ENCODE measurements at places on chromosomes 13 and 19. TPM values are rescaled to one million over a fixed set of nuclear protein-coding genes. Genes with fewer than 3 reads are reported as not detected.

The KDELR1 gene
- total RNA-seq = 198 TPM

The PPP1R37 gene
- total RNA-seq = 33.6 TPM

The IFI30 gene
- 28.0 TPM for total RNA-seq

The DKKL1 gene
- 2.3 TPM for total RNA-seq

The AMH gene
- 70.2 TPM for total RNA-seq

The CACNG6 gene
- 2.0 TPM for total RNA-seq

The C1QTNF9 gene
- total RNA-seq = not detected

The PRDX2 gene
- 485 TPM for total RNA-seq

The LHB gene
- total RNA-seq = not detected

The PROZ gene
- not detected for total RNA-seq

GRCh38 chr13:48411147-48411794 lies 1.6 kb downstream of the LPAR6 start:
- no peaks in the 10 kb centered on the region for H3K27me3 ChIP-seq
- H3K27ac ChIP-seq = no peak overlapping the region
- peaks cover 9% of the 10 kb centered on the region for H3K36me3 ChIP-seq
- no peaks in the 10 kb centered on the region for H3K4me1 ChIP-seq
- peak overlapping the region; percentile 66 for H3K4me3 ChIP-seq

DNA sequence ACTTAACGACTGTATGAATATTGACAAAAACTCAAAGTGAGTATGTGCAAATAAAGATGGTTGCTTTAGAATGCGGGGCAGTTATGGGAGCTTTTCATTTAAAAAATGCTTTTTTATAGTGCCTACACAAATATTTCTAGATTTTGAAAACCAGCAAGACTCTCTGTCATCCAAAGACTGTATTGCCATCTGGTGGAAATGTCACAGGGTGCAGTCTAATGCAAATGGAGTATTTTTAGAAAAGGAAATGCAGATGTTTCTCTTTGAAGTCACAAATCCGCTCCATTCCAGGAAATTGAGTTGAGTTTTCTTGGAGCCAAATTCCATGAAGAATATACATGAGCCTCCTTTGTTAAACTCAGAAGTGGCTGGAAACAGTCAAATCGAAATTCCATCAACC lies 2.3 kb upstream of the C1QTNF9B start:
- no peak for DNase-seq
- H3K4me3 ChIP-seq = no peak overlapping the region
- H3K36me3 ChIP-seq = no peaks in the 10 kb centered on the region
- H3K27ac ChIP-seq = no peak overlapping the region

DNA sequence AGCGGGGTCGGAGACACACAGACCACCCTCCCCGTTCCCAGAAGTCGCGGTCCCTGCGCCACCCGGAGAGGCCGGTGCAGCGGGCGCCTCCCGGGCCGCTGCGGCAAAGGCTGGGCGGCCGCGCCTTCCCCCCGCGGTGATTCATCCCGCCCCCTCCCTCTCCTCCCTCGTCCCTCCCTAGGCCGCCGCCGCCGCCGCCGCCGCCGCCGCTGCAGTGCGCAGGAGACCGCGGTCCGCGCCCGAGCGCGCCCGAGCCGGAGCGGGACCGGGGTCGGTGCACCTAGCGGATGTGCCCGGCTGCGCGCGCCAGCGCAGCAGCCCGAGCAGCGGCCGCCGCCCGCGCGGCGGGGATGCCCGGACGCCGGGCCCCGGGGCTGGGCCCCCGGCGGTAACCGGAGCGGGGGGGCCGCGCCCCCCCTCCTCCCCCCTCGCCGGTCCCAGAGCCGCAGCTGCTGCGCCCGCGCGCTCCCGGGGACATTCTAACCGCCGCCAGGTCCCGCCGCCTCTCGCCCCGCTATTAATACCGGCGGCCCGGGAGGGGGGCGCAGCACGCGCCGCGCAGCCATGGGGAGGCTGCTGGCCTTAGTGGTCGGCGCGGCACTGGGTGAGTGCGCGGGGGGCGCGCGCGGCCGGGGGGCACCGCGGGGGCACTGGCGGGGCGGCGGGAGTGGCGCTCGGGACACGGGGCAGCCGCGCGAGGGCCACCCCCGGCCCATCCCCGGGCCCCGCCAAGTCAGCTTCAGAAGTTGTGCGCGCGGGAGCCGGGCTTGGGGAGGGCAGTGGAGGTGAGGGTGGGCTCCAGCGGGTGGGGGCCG lies at the start of gene SCN1B:
Gene SCN1B (plus strand): TSS at position 214 of the 815 bp plus-strand sequence. CDS start 351 bp downstream, at position 565.
- H3K4me1 ChIP-seq = no peaks in the 10 kb centered on the region
- peak; percentile 63 for DNase-seq
- peaks cover 14% of the 10 kb centered on the region for H3K36me3 ChIP-seq

DNA sequence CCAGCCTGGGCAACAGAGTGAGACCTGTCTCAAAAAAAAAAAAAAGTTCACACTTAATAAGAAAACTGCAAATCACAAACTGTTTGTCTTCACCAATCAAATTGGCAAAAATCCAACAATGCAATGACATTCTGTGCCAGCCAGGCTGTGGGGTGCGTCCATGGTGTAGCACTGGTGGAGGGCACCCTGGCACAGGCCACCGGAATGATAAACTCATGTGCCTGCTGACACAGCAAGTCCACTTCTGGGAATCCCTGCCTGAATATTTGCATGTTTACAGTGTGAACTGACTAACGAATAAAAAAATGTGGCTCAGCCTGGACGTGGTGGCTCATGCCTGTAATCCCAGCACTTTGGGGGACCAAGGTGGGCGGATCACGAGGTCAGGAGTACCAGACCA lies 1.6 kb upstream of the LRRC25 start:
- H3K27ac ChIP-seq = no peak overlapping the region
- H3K4me3 ChIP-seq = no peak overlapping the region
- no peak for DNase-seq
- no peaks in the 10 kb centered on the region for H3K36me3 ChIP-seq
- H3K27me3 ChIP-seq = no peaks in the 10 kb centered on the region
- no peaks in the 10 kb centered on the region for H3K4me1 ChIP-seq

DNA sequence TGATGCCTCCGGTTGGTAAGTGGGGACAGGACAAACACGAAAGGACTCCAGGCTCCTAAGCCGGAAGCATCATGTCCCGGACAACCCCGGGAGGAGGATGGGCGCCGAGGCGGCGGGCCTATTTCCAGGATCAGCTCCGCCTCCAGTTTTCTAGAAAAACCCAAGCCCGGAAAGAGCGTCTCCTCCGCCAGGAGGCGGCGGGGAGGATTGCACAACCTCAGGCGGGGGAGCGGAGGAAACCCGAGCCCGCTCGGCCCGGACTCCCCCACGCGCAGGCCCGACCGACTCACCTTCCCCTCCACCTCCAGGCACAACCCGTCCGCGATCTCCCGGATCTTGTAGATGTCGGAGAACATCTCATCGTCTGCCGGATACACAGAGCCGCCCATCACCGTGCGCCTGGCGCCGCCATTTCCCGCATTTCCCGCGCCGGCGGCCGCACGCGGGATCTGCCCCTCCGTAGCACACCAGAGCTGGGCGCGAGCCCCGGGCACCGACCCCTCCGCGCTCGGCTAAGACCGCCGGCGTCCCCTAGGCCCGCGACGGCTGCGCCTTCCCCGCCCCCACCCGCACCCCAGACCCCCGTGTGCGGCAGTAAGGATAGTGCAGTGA lies 455 bp downstream of the TPT1 start:
- H3K27ac ChIP-seq = peak overlapping the region; percentile 52
- peaks cover 69% of the 10 kb centered on the region for H3K36me3 ChIP-seq
- no peaks in the 10 kb centered on the region for H3K4me1 ChIP-seq
- H3K27me3 ChIP-seq = no peaks in the 10 kb centered on the region

DNA sequence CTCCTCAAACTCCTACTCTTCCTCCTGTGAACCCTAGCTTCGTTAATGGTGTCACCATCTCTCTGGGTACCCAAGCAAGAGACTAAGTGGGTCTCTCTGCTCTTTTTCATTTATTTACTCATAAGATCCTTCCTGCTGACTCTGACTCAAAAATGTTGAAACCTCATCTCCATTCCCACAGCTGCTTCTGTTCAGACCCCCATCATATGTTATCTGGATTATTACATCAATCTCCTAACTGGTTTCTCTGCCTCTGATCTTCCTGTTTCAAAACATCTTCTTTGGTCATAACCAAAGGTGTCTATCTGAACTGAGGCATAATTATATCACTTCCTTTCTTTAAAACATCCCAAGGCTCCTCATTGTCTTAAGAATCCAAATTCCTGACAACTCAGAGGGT lies 2.0 kb upstream of the MEDAG start:
- peaks cover 10% of the 10 kb centered on the region for H3K27me3 ChIP-seq
- H3K27ac ChIP-seq = no peak overlapping the region
- no peak overlapping the region for H3K4me3 ChIP-seq
- no peaks in the 10 kb centered on the region for H3K36me3 ChIP-seq
- DNase-seq = no peak
- H3K4me1 ChIP-seq = no peaks in the 10 kb centered on the region

- H3K36me3 ChIP-seq = peaks cover 2% of the 10 kb centered on the region
- no peaks in the 10 kb centered on the region for H3K27me3 ChIP-seq
- no peak overlapping the region for H3K27ac ChIP-seq
- H3K4me1 ChIP-seq = no peaks in the 10 kb centered on the region
These were observed 10.2 kb downstream of the TNFAIP8L1 start for GRCh38 chr19:4649392-4650047.

- H3K4me1 ChIP-seq = no peaks in the 10 kb centered on the region
- H3K27ac ChIP-seq = no peak overlapping the region
- no peaks in the 10 kb centered on the region for H3K27me3 ChIP-seq
- no peak overlapping the region for H3K4me3 ChIP-seq
- H3K36me3 ChIP-seq = no peaks in the 10 kb centered on the region
- DNase-seq = no peak
These were observed 66.8 kb upstream of the RAP2A start for GRCh38 chr13:97367016-97367822.

- 0 out of 2 replicates have a peak, but pooled peaks cover 2% of the 10 kb centered on the region for H3K4me1 ChIP-seq
- H3K27me3 ChIP-seq = no peaks in the 10 kb centered on the region
- peaks cover 30% of the 10 kb centered on the region for H3K36me3 ChIP-seq
- no peak overlapping the region for H3K27ac ChIP-seq
- no peak overlapping the region for H3K4me3 ChIP-seq
- DNase-seq = no peak
These were observed 5.5 kb downstream of the PIK3R2 start for GRCh38 chr19:18158467-18158866.

DNA sequence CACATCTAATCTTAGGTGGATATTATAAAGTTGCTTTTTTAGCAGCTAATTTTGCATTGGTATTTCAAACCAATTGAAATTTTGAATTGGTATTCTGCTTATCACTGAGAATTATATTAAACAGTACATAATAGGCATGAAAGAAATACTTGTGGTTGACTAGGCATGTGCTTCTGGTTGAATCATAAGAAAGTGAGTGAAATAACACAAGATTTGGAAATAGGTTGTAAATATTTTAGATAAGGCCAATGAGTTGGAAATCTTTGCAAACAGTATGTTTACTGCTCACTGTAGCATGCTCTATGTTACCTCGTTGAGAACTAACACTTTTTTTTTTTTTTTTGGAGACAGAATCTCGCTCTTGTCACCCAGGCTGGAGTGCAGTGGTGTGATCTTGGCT lies 66.8 kb upstream of the RFC3 start:
- no peaks in the 10 kb centered on the region for H3K4me1 ChIP-seq
- no peaks in the 10 kb centered on the region for H3K27me3 ChIP-seq
- DNase-seq = no peak
- no peak overlapping the region for H3K4me3 ChIP-seq
- H3K36me3 ChIP-seq = no peaks in the 10 kb centered on the region

DNA sequence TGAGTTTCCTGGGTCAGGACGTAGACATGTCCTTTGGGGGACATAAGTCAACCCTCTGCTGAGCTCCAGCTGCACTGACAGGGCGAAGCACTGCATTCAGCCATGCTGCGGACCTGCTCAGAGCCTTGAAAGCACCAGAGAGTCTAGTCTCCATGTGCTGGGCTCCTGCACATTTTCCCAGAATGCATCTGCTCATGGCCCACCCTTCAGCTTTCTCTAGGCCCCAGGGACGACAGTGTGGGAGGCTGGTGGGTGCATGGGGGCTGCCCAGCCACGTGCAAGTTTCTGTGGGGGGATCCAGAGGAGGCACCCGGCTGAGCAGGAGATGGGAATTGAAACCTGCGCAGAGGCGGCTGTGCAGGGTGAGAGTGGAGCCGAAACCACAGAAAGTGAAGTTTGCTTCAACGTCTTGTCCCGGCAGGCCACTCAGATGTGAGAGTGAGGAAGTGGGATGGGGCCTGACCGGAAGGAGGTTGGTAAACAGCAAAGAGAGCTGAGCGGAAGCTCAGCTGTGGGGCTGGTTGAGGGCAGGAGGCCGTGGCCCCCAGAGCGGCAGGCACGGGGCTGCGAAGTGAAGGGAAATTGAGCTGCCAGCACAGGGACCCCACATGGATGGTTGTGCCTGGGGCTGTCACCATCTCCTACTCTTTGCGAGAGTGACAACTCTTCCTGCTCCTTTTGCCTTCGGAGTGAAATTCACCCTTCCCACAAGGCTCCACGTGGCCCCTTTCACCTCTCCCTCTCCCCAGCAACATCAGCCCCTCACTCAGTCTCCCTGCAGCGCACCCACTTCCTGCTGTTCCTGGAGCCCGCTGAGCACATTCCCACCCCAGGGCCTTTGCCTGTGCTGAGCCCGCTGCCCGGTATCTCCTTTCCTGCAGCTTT lies 11.8 kb downstream of the PGLS start:
- no peak overlapping the region for H3K4me3 ChIP-seq
- H3K4me1 ChIP-seq = no peaks in the 10 kb centered on the region

GRCh38 chr13:108220041-108220440 lies 1.8 kb downstream of the ABHD13 start:
- H3K4me3 ChIP-seq = peak overlapping the region; percentile 35
- H3K4me1 ChIP-seq = no peaks in the 10 kb centered on the region

- peak; percentile 84 for DNase-seq
- H3K4me3 ChIP-seq = peak overlapping the region; percentile 44
- H3K27ac ChIP-seq = peak overlapping the region; percentile 74
- H3K27me3 ChIP-seq = no peaks in the 10 kb centered on the region
These were observed 772.5 kb upstream of the SLITRK1 start for GRCh38 chr13:84654654-84655275.
